Hindlimb muscle (tissue), 1 donor: ENCODE measurements at places on chromosomes 11 and 22. TPM values are rescaled to one million over a fixed set of nuclear protein-coding genes. Genes with fewer than 3 reads are reported as not detected.

The CLMP gene
- polyA plus RNA-seq: 12.5 TPM

The KRTAP5-8 gene
- not detected for polyA plus RNA-seq

The MAPK8IP2 gene
- 0.70 TPM for polyA plus RNA-seq

The CNGA4 gene
- polyA plus RNA-seq: 0.27 TPM

The SLC22A25 gene
- not detected for polyA plus RNA-seq

The DERL3 gene
- polyA plus RNA-seq: 1.2 TPM

The NOX4 gene
- 2.9 TPM for polyA plus RNA-seq

The TMEM45B gene
- polyA plus RNA-seq: 0.66 TPM

DNA sequence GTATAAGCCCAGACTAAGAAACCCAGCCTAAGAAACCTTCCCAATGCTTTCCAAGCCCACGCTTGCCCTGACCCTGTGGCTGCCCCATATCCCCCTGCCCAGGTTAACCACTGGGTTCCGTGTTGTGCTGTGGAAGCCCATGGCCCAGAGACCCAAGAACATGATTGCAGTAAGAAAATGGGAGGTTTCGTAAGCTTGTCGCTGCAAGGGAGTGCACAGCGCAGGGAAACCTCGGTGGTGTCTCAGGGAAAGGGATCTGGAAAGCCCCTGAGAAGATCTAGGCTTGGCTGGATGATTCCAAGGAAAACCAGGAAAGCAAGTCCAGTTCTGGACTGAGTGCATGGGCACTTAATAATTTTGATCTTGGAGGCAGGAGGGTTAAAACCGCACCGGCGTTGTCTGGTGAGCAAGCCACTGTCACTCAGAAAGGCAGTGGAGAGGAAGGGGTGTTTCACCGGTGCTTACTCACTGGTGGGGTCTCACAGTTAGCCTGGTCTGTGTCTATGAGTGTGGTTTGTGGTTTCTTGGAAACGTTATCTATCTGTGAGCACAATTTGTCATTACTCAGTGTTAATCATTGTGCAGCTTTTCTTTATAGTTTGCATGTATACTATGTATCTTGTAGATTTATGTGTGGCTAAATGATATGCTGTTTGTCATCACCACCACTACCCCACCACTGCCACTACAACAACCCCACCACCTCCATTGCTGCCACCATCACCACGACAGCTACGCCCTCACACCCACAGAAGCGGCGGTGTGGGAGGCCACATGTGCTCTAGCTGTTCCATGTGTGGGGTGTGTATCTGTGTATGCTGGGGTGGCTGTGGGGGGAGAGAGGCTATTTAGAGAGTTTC lies 53.3 kb upstream of the PRDM11 start:
- DNase-seq: no peak

DNA sequence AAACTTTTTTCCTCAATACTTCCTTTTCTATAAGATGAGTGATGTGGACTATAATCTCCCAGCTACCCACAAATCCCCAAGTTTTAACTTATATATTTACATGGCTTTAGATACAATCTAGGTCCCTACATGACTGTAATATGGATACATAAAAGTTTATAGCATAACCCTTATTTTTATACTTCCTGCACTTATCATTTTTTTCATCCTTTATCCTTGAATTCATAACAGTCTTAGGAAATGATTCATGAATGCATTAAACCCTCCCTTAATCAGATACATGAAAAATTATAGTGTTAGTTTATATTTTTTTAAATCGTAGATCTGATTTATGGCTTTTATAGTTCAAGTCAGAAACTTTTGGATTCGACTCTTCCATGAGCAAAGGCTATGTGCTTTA lies 195.8 kb downstream of the MAML2 start:
- no peak for DNase-seq

- no peak for DNase-seq
Measured at GRCh38 chr22:40498420-40499208, 128.2 kb downstream of the SGSM3 start.

- no peak for DNase-seq
Measured at GRCh38 chr22:20430720-20431510, 6.7 kb downstream of the SCARF2 start.

DNA sequence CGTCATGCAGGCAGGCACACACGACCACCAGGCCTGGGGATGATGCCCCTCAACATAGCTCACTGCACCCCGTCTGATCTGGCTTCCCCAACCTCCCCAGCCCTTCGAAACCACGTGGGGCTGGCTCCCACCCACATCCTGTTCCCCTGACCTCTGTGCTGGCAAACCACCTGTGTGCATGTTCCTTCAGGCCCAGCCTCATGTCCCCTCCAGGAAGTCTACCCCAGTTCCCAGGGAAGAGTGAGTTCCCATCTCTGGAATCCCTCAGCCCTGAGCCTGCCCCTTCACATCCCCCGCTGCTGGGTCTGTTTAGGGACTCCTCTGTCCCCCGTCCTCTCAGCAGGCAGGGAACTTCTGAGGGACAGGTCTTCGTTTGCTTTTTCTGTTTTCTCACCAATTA lies 7.1 kb downstream of the SLC7A4 start:
- DNase-seq: no peak

DNA sequence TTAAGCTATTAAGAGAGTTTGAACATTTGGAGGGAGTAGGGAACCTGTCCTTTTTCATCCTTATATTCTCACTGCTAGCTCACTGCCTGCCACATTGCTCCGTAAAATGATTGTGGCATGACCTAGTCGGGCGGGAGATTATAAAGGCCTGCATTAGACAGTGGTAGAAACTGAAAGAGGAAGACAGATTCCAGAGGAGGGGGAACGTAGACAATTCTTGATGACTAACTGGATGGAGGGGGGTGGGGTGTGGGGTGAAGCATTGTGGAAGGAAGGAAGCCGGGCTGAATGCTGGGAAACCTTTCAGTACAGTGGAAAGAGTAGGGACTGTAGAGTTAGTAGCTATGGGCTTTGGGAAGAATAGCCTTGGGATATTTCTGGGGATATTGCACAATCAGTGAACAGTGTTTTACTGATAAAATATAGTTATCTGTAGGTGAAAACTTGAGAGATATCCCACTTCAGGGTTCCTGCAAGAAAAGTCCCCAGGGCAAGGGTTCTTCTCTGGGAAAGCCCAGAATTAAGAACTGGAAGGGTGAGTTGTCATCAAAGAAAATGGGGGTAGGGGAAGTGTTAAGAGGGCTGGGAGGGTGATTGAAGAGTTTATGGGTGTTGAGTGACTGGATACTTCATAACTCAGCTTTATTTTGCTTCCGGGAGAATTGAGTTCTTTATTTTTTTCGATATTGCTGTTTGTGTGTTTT lies 2.1 kb downstream of the MED15 start:
- peak; percentile 58 for DNase-seq

DNA sequence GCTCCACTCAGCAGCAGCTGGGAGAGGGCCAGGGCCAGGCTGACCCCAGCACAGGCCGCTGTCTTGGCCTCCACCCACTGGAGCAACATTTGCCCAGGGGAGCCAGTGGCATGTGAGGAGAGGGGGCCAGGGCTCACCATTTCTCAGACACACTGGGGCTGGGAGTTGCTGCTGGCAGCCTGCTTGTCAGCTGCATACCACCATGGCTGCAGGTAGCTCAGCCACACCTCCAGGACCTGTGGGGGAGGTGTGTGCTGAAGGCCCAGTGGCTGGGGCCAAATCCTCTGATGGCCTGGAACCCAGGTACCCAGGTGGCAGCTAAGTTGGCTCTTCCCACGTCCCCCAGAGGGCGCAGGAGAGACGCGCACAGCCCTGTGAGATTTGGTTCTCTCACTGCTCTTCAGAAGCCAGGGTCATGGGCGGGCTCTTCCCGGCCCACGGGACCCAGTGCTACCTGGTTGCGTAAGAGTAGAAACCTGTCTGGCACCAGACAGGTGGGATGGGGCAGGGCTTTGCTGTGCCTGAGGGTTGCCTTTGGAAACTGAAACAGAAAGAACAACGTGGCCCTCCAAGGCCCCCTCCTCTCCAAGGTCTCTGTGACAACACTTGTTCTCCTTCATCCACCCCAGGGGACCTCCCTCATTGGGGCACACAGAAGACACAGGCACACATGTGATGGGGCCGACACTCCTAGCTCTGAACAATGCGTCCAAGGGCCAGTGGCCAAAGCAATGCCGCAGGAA lies 98.8 kb downstream of the MED15 start:
- no peak for DNase-seq

- no peak for DNase-seq
Measured at GRCh38 chr11:18650353-18650752, 16.2 kb upstream of the SPTY2D1 start.

- no peak for DNase-seq
Measured at GRCh38 chr22:39593066-39593930, 22.7 kb downstream of the CACNA1I start.

DNA sequence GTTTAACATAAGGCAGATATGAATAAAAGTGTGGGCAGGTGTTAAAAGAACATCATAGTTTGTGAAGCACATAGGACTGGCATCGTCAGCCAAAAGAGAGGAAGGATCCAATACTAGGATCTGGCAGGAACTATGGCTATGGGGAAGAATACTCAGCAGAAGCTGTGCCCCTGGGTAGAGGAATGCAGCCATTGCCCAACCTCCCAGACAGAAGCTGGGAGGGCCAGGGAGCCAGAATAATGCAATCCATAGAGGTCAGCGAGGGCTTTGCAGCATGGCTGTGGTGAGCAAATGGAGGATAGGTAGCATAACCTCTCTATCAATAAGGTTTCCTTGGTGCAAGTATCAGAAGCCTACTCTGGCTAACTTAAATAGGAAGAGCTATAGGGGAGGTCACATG lies 11.7 kb upstream of the CSTF3 start:
- DNase-seq: no peak

DNA sequence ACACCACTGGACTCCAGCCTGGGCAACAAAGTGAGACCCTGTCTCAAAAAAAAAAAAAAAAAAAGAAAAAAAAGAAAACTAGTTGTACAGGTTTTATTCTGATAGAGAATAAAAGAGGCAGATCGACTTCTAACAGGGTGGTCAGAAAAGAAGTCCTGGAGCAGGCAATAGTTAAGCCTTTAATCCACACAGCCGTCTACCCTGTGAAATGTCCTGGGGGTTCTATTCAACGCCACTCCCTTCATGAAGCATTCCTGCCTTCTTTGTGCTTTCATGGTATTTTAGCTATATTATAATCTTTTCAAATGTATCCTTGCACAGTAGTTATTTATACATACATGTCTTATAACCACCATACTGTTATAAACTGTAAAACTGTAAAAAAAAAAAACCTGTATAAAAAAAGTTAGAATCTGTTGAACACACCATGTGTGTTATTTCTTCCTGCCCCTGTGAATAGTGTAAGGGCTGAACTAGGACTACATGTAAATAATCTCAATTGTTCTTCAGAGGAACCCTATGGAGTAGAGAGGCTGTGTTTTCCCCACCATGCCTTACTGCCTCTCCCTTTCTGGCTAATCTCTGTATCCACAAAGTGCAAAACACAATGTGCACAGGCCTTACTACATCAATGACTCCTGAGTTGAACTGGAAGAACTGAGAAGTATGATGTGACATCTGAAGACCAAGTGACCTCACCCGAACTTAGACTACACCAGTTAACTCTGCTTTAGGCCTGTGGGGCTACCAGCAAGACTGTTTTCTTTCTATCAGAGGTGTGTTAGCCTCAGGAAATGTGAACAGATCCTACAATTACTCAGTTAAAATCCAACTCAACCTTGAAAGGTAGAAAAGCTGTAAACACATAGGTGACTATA lies 25.3 kb downstream of the PRCP start:
- no peak for DNase-seq

- no peak for DNase-seq
Measured at GRCh38 chr22:29308148-29308790, 1.8 kb downstream of the GAS2L1 start.

GRCh38 chr22:43262990-43263644 lies 76.2 kb upstream of the TTLL12 start:
- DNase-seq: no peak

DNA sequence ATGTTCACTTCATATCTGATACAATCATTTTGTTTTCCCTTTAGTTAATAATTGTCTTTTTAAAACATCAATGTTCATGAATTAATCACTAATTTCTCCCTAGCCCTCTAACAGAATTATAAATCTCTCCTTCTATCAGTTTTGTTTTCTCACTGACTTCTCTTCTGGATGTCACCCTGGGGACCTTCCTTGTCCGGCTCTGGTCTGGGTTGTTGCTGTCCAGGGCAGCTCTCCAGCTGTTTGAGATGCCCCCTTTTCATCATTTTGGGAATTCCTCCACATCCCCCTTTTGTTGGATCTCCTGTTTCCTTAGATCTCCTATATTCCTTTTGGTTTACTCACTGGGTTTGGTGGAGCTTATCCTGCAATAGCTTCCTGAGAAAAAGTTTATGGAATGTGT lies 35.6 kb upstream of the PSMA1 start:
- no peak for DNase-seq

GRCh38 chr22:42920101-42920820 lies 63.2 kb upstream of the ARFGAP3 start:
- DNase-seq: no peak

- DNase-seq: no peak
Measured at GRCh38 chr22:36362932-36363331, 24.8 kb downstream of the MYH9 start.

DNA sequence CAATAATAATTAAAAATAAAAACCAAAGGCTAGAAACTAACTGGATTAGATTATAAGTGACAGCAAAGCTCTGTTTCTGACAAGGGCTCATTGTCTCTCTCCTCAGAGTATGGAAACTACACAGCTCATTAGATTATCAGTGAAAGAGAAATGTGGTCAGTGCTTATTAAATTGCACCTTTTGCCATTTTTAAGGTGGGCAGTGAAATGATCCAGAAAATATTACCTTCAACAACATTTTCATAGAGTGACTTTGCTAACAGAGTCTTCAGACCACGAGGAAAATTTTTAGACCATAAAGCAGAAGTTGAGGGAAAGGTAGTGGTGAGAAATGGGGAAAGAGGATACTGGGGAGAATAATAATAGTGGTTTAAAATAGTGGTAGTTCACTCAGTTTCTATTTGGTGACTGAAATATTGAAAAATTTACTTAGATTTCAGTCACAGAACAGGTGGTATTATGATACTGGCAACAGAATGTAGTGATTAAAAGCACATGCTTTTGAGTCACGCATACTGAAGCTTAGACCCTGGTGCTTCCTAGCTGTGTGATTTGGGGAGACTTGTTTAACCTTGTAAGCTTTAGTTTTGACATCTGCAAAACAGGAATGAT lies 684.0 kb upstream of the CCDC90B start:
- no peak for DNase-seq

- DNase-seq: no peak
Measured at GRCh38 chr11:126357055-126357962, 1.8 kb downstream of the ST3GAL4 start.
